NCI-H146 (cell line): ENCODE measurements at places on chromosomes 7 and 10.
A peak's percentile ranks its signal among the peaks of the same experiment; 100 is the strongest.

- no peak for DNase-seq
Measured at GRCh38 chr10:43225004-43225786, 41.7 kb downstream of the RASGEF1A start.

- no peak for DNase-seq
Measured at GRCh38 chr10:2079603-2080078, 342.3 kb upstream of the ADARB2 start.

DNA sequence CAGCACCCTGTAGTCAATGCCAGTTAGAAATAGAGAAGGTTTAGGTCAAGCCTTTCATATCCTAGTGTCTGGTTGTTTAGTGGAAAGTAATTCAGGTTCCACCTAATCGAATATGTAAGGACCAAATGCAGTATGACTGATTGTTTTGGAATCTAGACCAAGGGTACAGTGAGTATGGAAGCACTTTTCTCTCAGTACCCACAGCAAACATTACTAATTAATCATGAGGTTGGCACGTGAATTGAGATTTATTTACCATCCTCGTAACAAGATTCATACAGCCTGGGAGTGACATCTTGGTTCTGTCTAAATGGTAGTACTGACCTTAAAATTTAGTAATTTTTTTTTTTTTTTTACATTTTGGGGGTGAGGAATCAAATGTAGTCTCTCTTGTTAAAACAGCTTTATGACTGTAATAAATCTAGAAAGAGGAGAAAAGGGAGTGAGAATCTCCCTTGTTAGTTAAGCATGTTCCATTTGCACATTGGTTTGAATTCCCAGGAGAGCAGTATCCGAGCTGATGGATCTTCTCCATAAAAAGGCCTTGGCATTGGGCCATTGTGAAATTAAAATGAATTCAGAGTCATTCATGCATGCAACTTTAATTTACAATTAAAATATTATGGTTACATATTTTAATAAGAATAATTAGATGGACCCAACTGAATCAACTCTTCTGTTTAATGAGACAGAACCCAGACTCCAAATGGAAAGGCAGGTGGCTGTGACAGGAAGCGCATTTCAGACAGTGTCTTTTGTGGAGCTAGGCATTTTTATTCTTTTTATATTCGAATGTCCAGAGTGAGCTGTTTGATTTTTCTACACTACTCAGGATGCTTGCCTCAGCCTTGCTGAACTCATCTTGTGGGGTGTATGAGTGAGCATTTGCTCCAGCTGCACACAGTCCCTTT is 57.6 kb downstream of the SNX10 start:
- DNase-seq, result peak; percentile 16

DNA sequence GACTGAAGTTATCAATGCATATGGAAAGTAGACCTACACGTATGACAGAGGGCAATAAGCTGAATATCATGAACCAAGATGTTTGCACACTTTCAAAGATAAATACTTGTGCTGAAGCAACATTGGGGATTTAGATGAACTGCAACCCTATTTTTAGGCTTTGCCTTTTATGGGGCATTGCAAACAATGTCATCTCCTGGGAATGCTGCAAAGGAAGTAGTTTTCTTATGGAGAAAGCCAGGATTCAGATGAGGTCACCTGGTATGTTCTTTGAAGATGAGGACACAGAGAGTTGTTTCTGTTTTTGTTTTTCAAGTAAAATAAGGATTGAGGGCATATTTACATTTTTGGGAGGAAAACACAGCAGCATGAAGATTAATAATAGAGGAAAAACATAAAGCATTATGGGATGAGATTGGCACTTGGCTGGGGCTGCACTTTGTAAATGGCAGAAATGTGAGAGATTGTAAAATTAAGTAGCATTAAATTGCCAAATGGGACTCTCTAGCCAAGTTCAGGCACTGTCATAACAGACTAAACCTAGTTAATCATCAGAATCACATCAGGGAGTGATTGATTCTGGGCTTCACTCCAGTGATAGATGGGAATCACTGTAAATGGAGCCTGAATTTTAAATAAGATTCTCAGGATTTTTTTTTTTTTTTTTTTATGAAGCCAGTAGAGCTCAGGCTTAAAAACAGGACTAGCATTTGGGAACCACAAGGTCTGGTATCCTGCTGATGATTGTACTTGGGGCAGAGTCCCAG is 63.1 kb downstream of the MALRD1 start:
- DNase-seq, result no peak

GRCh38 chr7:91140982-91141381 is 123.3 kb upstream of the FZD1 start:
- DNase-seq, result no peak

DNA sequence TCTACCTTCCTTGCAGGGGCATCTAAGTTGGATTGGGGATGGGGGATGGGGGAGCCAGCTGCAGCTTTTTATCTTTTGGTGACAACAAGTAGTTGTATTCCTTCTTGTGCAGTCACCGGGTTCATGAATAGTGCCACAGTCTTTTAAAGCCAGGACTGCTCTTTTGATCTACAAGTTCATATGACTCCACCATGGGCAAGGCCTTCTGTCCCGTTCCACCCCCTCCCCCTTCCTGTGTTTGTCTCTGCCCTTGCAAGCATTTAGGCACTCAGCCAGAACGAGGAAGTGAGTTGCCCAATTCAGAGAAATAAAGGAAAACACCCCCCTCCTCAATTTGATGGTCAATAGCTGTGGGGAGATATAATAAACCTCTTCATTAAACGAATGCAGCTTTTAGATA is 44.8 kb upstream of the EGR2 start:
- no peak for DNase-seq
